ENCODE measurements at places on chromosomes 1 and 21.
A peak's percentile ranks its signal among the peaks of the same experiment; 100 is the strongest.

DNA sequence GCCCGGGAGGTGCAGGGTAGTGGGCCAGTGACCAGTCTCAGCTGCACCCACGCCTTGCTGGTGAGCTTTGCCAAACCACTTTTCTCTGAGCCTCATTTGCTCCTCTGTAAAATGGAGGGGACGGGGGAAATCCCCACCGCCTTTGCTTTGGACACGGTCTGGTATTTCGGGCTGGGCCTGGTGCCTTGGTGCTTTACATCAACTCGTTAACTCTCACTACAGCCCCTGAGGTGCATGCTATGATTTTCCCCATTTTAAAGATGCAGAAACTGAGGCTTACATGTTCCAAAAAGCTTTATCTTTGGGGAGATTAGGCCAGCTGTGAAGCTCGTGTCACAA is 116.1 kb upstream of the RUNX3 start:
- DNase-seq, result no peak

DNA sequence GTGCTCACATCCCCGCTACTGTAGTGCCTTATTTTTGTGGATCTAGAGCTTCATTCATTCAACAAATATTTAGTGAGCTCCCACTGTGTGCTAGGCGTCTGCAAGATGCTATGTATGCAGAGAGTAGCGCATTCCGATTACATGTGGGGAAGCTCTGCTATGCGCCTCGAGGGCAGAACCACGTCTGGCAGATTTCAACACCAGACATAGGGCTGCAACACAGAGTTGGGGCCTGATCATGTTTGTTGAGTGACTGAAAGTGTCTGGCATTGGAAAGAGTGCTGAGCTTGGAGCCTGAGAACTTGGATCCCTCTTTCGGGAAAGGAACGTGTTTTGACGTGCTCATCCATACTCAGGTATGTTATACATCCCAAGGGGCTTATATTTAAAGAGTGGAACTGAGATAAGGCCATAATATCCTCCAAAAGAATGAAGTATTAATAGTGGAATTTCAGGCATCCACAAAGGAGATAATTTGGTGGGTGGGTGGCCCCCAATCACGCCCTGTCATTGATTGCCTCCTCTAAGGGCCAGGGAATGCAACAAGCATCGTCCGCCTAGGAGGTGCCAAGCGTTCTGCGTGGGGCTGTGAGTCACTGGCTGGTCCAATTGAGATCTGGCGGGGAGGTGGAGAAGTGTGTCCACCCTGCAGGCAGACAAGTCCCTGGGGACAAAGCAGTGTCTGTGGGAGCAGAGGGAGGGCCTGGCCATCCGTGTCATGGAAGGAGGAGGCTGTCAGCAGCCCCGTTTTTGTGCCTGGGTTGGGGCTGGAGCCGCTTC is 62.8 kb upstream of the ZBTB40 start:
- no peak for DNase-seq

DNA sequence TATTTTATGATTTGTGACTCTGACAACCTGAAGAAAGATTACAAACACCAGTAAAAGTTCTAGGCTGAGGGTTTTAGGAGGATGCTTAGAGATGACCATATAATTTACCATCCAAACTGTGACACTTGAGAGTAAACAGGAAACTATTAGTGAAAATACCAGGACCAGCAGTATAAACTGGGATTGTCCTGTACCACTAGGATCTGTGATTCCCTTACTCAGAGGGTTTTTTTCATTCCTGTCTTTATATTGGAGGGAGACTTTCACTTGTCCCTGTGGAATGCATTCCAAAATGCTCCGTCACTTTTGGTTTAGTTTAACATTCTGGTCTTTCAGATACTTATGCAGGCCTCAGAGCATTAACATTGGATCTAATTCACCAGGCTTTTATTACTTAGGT is 482.9 kb downstream of the PTBP2 start:
- no peak for DNase-seq

- no peak for DNase-seq
Observed at GRCh38 chr1:212104586-212105325, 69.2 kb downstream of the DTL start.

DNA sequence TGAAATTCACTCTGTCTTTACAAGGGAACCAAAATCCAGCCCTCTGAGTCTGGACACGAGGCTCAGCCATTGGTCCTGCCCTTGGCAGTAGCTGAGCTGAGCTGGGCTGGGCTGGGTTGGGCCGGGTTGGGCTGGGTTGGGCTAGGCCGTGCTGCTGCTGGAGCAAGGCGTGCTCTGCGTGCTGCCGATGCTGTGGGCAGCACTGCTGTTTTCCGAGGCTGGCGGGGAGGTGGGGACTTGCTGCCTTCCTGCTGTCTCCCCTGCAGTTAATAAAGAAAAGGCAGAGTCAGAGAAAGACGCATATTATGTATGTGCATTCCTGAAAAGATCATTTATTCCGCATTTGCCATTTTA is 182.9 kb downstream of the CDC7 start:
- DNase-seq, result no peak

GRCh38 chr1:109793089-109793485 is 29.4 kb upstream of the EPS8L3 start:
- no peak for DNase-seq

DNA sequence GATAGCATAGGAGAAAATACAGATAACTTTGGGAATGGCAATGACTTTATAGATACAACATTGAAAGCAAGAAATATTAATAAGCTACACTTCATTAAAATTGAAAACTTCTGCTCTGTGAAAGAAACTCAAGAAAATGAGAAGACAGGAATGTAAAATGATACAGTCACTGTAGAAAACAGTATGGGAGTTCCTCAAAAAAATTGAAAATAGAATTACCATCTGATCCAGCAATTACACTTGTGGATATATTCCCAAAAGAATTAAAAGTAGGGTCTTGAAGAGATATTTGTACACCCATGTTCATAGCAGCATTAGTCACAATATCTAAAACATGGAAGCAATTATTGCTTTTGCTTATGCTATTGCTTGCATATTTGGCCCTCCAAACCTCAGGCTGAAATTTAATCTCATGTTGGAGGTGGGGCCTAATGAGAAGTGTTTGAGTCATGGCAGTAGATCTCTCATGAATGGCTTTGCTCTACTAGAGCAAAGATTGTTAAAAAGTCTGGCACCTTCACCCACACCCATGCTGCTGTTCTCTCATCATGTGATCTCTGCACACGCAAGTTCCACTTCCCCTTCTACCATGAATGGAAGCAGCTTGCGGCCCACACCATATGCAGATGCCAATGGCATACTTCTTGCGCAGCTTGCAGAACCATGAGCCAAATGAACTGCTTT is 15.3 kb upstream of the AHCYL1 start:
- DNase-seq, result no peak

DNA sequence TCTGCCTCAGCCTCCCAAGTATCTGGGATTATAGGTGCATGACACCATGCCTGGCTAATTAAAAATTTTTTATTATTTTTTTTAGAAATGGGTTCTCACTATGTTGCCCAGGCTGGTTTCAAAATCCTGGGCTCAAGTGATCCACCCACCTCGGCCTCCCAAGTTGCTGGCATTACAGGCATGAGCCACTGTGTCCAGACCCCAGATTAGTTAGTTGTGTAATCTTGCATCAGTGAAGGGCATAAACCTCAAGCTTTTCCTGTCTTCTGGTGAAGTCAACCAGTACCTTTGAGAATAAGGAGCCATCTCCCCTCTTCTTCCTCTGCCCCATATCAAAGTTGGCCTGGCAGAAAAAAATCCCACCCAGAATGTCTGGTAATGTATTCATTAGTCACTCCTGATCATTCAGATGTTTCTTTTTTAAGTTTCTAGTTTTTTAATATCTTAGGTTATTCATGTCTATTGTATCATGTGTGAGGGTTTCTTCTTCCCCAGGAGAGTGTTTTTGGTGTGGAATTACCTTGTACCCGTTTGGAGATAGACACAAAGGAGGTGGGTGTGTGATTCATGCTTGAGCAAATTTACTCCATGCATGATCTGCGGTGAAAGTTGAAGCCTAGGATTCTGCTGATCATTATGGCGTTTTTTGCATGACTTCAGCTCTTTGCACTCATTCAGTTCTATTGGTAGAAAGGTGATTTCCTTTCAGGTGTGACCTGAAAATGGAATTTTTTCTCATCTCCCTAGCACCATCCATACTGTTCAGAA is 144.0 kb downstream of the FMN2 start:
- no peak for DNase-seq

DNA sequence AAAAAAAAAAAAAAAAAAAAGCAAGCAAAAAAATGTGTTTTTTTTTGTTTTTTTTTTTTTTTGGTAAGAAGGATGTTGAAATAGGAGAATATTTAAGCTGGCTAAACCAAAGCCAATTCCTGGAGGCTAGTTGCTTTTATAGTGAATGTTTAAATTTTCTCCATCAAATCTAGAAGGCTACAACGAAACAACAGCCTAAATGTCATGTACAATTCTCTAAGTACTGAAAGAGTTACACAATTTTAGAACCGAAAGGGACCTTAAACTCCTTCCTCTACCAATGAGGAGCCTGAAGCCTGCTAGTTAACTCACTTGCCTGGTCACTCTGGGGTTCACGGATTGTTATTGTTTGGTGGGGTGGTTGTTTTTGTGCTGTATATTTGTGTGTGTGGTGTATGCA is 3.5 kb downstream of the WLS start:
- no peak for DNase-seq

GRCh38 chr1:197924516-197925123 is 7.4 kb downstream of the LHX9 start:
- DNase-seq, result peak; percentile 59

GRCh38 chr1:187870552-187870951 is 1041.8 kb downstream of the PLA2G4A start:
- DNase-seq, result no peak

GRCh38 chr1:39427374-39427773 is 64.1 kb upstream of the BMP8A start:
- DNase-seq, result no peak

Measured in MM.1S (cell line).